ENCODE measurements at places on chromosomes 16 and 17. TPM values are rescaled to one million over a fixed set of nuclear protein-coding genes. Genes with fewer than 3 reads are reported as not detected.

The CDH15 gene
- total RNA-seq, result not detected

The PPM1E gene
- not detected for total RNA-seq

The NPIPB13 gene
- 0.91 TPM for total RNA-seq

The AXIN2 gene
- 0.50 TPM for total RNA-seq

DNA sequence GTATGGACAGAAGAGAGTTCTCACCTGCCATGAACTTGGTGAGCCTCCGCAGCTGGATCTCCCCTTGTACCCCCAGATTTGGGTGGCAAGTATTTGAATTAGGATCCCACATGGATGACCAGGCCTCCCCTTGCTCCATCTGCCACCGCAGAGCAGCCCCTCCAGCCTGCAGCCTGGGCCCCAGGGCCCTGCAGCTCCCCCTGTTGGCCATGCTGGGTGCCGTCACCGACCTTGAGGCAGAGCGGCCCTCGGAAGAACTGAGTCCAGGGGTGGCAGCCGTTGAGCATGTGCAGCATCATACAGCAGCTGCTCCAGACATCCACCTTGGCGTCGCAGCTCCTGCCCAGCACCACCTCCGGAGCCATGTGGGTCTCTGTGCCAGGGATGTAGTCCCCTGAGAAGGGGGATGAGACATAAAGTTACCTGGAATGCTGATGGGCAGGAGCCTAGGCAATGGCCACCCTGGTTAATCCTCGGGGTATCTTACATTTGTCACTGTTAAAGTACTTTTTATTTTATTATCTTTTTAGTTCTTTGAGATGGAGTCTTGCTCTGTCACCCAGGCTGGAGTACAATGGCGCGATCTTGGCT, 9.0 kb upstream of the SPATA32 start:
- no peak overlapping the region for H3K4me3 ChIP-seq
- peaks cover 2% of the 10 kb centered on the region for H3K27me3 ChIP-seq
- peaks cover 20% of the 10 kb centered on the region for H3K4me1 ChIP-seq
- peaks cover 17% of the 10 kb centered on the region for H3K36me3 ChIP-seq

DNA sequence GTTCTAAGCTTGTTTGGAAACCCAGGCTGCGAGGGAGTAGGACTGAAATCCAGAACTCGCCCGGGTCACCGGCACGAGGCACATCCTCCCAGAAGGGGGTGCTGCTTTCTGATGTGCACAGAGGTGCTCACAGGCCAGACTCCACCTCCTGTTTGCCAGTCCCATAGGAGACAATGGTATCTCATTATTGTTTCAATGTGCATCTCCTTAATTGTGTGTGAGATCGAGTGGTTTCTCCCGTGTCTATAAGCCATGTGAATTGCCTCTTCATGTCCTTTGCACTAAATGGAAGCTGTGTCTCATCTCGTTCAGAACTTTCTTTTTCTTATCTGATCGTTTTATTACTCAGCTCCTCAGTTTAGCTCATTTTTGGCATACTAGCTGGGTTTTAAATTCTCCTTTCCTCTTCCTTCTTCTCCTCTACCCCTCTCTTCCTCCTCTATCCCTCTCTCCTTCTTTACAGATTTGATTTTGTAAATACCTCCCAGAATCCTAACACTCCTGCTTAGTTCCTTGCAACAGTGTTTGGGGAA, 32.1 kb upstream of the PRKCB start:
- H3K4me3 ChIP-seq, result peak overlapping the region; percentile 64
- H3K36me3 ChIP-seq, result no peaks in the 10 kb centered on the region
- no peak overlapping the region for H3K27ac ChIP-seq
- no peaks in the 10 kb centered on the region for H3K27me3 ChIP-seq
- peak; percentile 16 for DNase-seq

- no peak overlapping the region for H3K27ac ChIP-seq
- DNase-seq, result no peak
- no peak overlapping the region for H3K4me3 ChIP-seq
- peaks cover 15% of the 10 kb centered on the region for H3K27me3 ChIP-seq
Observed at GRCh38 chr17:43880420-43880991, 26.8 kb downstream of the MPP2 start.

DNA sequence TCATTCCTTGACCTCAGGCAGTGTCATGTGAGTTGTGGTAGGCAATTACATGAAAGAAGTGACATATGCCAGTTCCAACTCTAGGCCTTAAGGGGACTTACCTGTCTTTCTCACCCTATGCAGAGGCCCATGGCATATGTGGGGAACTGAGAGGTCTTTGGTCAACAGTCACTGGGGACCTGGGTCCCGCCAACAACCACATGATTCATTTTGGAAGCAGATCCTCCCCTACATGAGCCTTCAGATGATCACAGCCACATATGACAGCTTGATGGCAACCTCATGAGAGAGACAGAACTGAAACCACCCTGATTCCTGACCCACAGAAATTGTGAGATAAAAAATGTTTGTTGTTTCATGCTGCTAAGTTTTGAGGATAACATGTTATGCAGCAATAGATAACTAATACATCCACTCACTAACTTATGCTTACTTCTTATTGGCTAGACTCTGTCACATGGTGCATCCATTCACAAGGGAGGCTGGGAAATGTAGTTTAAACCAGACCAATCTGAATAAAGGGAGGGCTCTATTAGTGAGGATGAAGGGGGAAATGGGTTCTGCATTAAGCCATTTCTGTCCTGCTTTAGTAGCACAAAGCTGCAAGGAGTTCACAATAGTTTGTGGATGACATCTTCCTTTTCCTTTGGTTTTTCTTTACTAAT, 298.2 kb downstream of the HAPSTR1 start:
- H3K4me3 ChIP-seq, result no peak overlapping the region
- H3K27ac ChIP-seq, result no peak overlapping the region
- H3K27me3 ChIP-seq, result no peaks in the 10 kb centered on the region
- H3K4me1 ChIP-seq, result no peaks in the 10 kb centered on the region
- H3K36me3 ChIP-seq, result no peaks in the 10 kb centered on the region

GRCh38 chr17:32323811-32324491, 18.0 kb downstream of the C17orf75 start:
- DNase-seq, result no peak
- H3K27me3 ChIP-seq, result no peaks in the 10 kb centered on the region
- H3K4me3 ChIP-seq, result peak overlapping the region; percentile 57
- no peaks in the 10 kb centered on the region for H3K36me3 ChIP-seq
- no peak overlapping the region for H3K27ac ChIP-seq

DNA sequence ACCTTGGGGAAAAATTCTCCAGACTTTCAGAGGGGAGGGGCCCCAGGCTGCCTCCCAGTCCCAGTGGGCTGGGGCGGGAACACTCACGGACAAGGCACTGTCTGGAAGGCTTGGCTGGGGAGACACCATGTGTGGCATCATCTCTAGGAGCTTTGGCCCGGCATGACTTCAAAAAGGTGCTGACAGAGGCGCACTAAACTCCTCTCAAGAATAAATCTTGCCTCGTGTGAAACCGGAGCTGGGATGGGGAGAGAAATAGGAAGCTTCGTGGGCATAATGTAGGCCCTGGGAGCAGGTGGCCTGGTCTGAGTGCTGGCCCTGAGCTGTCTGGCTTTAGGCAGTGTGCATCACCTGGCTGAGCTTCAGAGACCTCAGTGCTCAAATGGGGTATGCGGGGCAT, 5.7 kb downstream of the WSCD1 start:
- H3K27ac ChIP-seq, result no peak overlapping the region
- DNase-seq, result no peak
- no peaks in the 10 kb centered on the region for H3K4me1 ChIP-seq

GRCh38 chr16:24198807-24199533, 57.2 kb upstream of the CACNG3 start:
- no peak for DNase-seq
- H3K4me3 ChIP-seq, result no peak overlapping the region
- no peaks in the 10 kb centered on the region for H3K36me3 ChIP-seq

DNA sequence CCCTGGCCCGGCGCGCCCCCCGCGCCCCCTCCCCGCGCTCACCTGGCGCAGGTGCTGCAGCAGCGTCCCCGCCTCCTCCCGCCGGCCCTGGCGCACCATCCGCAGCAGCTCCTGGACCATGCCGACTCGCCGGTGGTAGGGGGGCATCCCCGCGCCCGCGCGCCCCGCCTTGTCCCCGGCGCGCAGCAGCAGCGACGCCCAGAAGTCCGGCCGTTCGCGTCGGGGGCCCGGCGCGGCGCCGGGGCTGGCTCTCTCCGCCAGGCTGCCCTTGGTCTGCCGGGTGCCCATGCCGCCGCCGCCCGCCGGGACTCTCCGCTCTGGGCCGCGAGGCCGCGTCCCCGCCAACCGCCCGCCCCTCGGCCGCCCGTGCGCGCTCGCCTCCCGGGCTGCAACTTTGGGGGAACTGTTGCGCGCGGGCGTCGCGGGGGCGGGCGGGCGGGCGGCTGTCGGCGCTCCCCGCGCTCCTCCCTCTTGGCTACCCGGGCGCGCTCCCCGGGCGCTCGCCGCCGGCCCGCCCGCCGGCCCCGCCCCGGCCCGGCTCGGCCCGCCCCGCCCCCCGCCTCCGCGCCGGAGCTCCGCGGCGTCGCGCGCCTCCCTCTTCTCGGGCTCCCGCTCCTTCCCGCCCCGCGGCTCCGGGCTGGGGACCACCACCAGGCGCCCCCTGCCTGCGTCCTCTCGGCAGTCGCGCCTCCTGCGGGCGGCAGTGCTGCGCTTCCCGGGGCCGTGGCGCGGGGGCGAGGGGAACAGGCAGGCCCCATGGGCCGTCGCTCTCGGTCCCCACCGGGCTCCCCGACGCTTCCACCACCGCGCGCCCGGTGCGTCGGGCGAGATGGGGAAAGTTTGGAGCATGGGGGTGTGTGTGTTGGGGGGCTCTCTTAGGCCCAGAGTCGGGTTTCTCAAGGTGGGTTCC, at the start of gene LRRC75A:
TSS of gene LRRC75A (minus strand) at position 491 of the 910 bp plus-strand sequence. CDS start at position 288, 203 bp downstream.
- peak within 1 kb of the TSS; percentile 73 for H3K4me3 ChIP-seq
- no peaks in the 10 kb centered on the region for H3K36me3 ChIP-seq
- 0 out of 2 replicates have a peak, but pooled peaks cover under 1% of the 10 kb centered on the region for H3K4me1 ChIP-seq
- H3K27ac ChIP-seq, result no peak within 1 kb of the TSS

DNA sequence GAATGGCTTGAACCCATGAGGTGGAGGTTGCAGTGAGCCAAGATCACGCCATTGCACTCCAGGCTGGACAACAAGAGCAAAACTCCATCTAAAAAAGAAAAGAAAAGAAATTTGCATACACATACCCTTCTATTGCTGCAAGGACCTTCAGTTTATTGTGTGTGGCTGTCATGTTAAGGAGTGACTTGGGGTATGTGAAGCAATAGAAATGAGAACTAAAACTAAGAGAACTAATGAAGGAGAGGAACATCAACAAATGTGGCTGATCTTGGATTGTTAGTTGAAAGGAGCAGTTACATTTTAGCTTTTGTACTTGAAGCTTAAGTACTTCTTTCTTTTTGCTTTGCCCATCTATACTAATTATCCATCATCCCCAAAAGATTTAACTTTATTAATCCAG, 12.7 kb upstream of the NSRP1 start:
- peak overlapping the region; percentile 88 for H3K27ac ChIP-seq
- H3K27me3 ChIP-seq, result no peaks in the 10 kb centered on the region
- H3K4me1 ChIP-seq, result peaks cover 27% of the 10 kb centered on the region
- DNase-seq, result no peak
- no peaks in the 10 kb centered on the region for H3K36me3 ChIP-seq

GRCh38 chr17:48134912-48135480, 27.4 kb downstream of the SNX11 start:
- no peaks in the 10 kb centered on the region for H3K36me3 ChIP-seq
- no peaks in the 10 kb centered on the region for H3K4me1 ChIP-seq
- H3K27ac ChIP-seq, result no peak overlapping the region

- H3K27ac ChIP-seq, result no peak overlapping the region
- H3K4me3 ChIP-seq, result no peak overlapping the region
- no peaks in the 10 kb centered on the region for H3K36me3 ChIP-seq
Observed at GRCh38 chr17:14361945-14362508, 61.1 kb downstream of the HS3ST3B1 start.

DNA sequence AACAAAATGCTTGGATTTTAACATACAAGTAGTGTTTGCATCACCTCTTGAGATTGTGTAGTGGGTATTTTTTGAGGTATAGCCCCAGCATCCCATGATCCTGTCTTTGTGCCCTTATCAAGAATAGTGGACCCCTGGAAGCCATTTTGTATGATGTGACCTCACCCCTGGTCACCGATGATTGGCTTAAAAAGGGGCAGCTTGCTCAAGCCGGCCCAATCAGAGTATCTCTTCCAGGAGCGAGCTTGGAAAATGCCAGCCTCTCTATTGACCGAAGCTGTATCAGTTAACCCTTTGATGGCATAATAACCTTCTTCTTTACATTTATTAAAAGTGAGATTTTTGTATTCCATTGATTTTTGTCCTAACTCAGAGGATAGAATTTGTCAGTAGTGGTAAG, 55.5 kb upstream of the FAM20A start:
- H3K27me3 ChIP-seq, result no peaks in the 10 kb centered on the region
- no peak overlapping the region for H3K27ac ChIP-seq
- H3K4me1 ChIP-seq, result no peaks in the 10 kb centered on the region
- DNase-seq, result no peak
- H3K4me3 ChIP-seq, result no peak overlapping the region
- no peaks in the 10 kb centered on the region for H3K36me3 ChIP-seq

- no peak overlapping the region for H3K4me3 ChIP-seq
- H3K36me3 ChIP-seq, result no peaks in the 10 kb centered on the region
- DNase-seq, result no peak
- no peaks in the 10 kb centered on the region for H3K4me1 ChIP-seq
- peaks cover 53% of the 10 kb centered on the region for H3K27me3 ChIP-seq
Observed at GRCh38 chr17:1916963-1917715, 87.3 kb downstream of the RPA1 start.

GRCh38 chr16:51834794-51835193, 683.7 kb upstream of the SALL1 start:
- H3K4me3 ChIP-seq, result peak overlapping the region; percentile 52
- H3K27ac ChIP-seq, result peak overlapping the region; percentile 66
- peaks cover 23% of the 10 kb centered on the region for H3K4me1 ChIP-seq
- peaks cover 5% of the 10 kb centered on the region for H3K27me3 ChIP-seq
- no peak for DNase-seq
- no peaks in the 10 kb centered on the region for H3K36me3 ChIP-seq

DNA sequence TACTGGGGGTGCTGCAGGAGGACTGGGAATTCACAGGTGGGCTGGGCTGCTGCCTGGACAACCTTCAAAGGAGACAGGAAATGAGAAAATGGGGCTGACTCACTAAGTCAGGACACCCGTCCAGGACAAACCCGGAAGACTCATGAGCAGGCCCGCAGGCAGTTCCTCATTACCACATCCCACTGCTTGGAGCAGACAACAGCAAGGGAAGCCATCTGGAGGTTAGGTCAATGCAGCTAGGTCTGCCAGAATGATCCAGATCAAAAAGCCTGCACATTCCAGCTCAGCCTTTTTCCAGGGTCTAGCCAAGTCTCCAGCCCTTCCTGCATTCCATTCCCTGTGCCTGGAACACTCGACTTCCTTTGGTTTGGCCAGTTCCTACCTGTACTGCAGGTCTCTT, 536.5 kb upstream of the CDH11 start:
- H3K27ac ChIP-seq, result peak overlapping the region; percentile 90
- peaks cover 44% of the 10 kb centered on the region for H3K4me1 ChIP-seq
- H3K27me3 ChIP-seq, result peaks cover 2% of the 10 kb centered on the region
- H3K36me3 ChIP-seq, result no peaks in the 10 kb centered on the region

DNA sequence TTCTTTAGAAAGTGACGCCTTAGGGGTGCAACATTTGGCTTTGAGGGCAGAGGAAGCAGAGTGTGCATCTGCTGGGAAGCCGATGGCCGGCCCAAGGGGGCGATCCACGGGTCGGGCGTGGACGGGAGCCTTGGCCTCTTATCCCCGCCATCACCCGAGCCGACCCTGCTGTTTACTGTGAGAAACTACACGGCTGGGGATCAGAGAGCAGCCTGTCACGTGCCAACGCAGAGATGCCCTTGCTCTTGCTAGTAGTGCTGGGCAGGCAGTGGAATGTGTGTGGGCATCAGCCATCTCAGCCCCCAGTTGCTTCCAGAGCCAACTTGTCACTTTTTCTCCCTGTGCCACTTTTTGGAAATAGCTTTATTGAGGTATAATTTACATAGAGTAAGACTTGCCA, 26.7 kb upstream of the ITGB4 start:
- H3K27ac ChIP-seq, result peak overlapping the region; percentile 98
- no peaks in the 10 kb centered on the region for H3K27me3 ChIP-seq
- H3K36me3 ChIP-seq, result peaks cover 50% of the 10 kb centered on the region
- H3K4me1 ChIP-seq, result peaks cover 83% of the 10 kb centered on the region
